ENCODE measurements at places on chromosomes 13 and 19.

DNA sequence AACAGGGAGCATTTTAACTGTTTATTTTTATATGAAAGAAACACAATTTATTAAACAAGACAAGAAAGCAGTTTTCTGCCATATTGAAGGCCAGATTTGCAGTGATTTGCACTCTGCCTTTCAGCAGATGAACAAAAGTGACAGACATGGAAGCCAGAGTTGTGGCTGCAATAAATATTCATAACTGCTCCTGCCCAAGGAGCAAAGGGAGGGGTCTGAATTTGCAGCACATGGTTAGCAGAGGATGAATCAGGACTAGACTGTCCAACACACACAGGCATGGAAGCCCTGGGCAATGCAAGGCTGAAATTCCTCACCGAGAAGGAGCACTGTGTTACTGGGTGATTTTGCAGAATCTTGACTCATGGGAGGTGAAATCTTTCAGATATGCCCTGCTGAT is 418.2 kb downstream of the DCT start:
- no peak for DNase-seq

DNA sequence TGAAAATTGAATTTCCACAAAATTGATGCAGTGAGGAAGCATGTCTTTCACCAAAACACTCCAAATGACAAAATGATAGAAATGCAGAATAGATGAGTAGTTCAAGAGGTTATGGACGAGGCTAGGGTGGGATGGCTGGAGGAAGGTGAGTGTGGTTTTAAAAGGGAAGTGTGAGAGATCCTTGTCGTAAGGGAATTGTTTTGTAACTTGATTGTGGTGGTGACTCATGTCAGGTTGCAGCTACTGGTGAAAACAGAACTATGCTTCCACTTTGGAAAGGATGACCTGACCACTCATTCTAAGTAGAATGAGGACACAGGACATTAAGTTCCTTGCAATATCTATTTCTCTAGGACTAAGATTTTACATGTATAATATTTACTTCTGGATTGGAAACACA is 345.7 kb downstream of the MTUS2 start:
- DNase-seq, result no peak

- DNase-seq, result peak; percentile 70
These were observed 41.3 kb upstream of the RCBTB2 start for GRCh38 chr13:48574041-48574796.

DNA sequence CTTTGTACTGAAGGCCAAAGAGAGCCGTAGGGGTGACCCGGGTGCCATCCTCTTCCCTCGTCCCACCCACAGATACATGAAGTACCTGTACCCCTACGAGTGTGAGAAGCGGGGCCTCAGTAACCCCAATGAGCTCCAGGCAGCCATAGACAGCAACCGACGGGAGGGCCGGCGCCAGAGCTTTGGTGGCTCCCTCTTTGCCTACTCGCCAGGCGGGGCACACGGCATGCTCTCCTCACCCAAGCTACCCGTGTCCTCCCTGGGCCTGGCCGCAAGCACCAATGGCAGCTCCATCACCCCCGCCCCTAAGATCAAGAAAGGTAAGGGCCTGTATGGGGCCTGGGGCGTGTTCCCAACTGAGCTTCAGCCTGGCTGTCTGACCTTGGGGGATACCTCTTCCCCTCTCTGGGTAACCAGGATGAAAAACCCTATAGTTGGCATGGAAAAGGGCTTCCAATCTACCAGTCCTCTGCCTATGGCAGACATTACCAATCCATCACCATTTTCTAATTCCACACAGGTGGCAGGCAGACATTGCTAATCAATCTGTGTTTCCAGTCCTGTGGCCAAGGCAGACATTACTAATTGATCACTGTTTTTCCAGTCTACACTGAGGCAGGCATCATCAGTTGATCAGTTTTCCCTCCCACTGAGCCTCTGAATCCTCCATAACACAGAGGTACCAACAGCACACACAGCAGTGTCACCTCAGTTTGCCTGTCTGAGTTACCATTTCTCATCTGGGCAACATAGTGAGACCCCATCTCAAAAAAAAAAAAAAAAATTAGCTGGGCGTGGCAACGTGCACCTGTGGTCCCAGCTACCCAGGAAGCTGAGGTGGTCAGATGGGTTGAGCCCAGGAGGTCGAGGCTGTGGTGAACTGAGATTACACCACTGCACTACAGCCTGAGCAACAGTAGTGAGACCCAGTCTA is 19.1 kb upstream of the WDR18 start:
- no peak for DNase-seq

DNA sequence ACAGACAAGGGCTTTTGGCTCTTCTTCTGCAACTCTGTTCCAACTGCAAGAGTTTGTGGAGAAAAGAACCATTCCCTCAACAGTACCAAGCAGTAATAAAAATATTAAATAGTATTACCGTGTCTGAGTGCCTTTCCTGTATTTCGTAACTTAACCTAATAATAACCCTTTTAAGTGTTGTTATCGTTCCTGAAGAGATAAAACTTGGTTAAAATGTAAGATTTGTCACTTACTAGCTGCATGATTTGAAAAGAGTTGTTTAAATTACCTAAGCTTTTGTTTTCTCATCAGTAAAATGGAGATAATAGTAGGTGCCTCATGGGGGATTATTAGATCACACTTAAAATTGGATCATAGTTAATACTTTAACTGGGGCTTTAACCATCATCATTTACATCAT is 447.2 kb downstream of the GPC5 start:
- DNase-seq, result no peak

DNA sequence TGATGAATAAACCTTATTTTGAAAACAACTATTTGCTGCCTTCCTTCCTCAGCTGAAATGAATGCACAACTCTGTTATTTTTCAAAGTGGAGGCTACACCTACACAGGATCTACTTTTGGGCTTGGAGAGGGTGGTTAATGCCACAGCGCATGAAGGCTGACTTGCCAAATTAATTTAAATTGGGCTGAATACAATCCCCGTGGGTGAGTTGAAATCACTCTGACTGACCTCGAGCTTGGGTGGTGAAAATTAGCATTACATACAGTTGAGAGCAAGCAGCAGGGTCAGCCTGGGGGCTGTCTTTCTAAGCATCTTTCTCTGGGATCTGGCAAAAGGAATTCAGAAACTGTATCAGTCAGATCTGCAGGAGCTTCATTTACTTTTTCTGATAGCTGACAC is 38.5 kb downstream of the TPT1 start:
- DNase-seq, result no peak

Measured in bronchial epithelial cell (primary cell).